Hematopoietic multipotent progenitor cell treated with erythropoietin and hydrocortisone succinate and interleukin-3 and kit ligand, for 4 days (in vitro differentiated cells): ENCODE measurements at places on chromosomes 2 and 18.
A peak's percentile ranks its signal among the peaks of the same experiment; 100 is the strongest.

GRCh38 chr2:186848873-186849578 lies at the start of gene ZSWIM2:
TSS of gene ZSWIM2 (minus strand) at chr2:186849170. CDS start at chr2:186849130, 40 bp downstream.
- DNase-seq = peak; percentile 74

- DNase-seq = peak; percentile 76
Measured at GRCh38 chr2:64854773-64855237, 134.4 kb upstream of the SLC1A4 start.

- DNase-seq = no peak
Measured at GRCh38 chr2:43175876-43176275, 50.5 kb downstream of the ZFP36L2 start.

- peak; percentile 24 for DNase-seq
Measured at GRCh38 chr2:236604575-236605344, 35.1 kb downstream of the ACKR3 start.

DNA sequence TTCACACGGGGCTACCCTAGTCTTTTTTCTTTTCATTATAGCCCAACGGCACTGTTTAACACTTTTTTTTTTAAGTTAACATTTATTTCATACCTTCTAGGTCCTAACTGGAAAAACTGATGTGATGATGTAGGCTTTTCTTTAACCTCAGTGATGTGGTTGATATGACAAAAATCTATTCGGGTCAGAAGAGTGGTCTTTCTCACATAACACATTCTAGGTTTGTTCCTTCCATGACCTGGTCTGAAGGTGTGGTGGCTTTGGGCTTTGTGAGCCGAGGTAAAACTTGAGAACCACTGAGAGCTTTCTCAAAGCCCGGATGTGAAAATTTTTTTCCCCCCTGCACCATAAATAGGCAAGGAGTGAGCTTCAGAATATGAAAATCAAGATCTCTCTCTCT lies 44.2 kb downstream of the GPD2 start:
- DNase-seq = no peak

GRCh38 chr2:182377467-182377866 lies 49.4 kb downstream of the PDE1A start:
- no peak for DNase-seq

DNA sequence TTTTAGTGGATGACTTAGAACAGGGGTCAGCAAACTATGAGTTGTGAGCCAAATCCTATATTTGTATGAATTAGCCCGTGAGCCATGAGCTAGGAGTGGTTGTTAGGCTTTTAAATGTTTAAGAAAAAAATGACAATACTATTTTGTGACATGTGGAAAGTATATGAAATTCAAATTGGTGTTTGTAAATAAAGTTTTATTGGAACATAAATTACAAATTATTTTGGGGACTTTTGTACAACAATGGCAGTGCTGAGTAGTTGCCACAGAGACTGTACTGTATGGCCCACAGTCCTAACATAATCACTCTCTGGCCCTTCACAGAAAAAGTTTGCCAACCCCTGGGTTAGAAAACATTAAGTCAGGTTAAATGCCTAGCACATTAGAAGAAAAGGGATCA lies 26.1 kb downstream of the ADNP2 start:
- no peak for DNase-seq

DNA sequence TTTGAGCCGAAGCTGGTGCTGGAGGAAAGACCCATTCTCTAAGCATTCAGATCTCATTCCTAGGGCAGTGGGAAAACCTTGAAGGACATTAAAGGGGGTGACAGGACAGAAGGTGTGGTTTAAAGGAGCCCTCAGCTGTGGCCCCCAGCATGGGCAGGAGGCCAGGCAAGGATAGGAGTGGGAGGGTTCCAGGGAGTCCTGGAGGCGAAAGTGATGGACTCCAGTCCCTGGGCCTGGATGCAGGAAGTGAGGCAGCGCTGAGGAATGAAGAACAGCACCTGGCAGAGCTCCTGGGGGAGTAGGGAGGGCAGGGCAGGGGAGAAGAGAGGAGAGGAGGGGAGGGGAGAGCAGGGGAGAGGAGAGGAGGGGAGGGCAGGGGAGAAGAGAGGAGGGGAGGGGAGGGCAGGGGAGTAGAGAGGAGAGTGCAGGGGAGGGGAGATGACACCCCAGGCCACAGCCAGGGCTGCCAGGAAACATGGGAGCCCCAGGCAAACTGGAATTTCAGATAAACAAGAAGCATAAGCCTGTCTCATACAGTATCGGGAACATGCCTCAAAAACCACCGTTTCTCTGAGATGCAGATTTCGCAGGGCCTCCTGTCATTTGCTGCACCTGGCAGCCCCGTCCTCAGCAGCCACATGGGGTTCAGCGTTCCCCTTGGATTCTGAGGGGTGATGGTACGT lies 5.7 kb downstream of the RAMP1 start:
- DNase-seq = no peak
